Mammary epithelial cell (primary cell): ENCODE measurements at places on chromosomes 7 and 10.

DNA sequence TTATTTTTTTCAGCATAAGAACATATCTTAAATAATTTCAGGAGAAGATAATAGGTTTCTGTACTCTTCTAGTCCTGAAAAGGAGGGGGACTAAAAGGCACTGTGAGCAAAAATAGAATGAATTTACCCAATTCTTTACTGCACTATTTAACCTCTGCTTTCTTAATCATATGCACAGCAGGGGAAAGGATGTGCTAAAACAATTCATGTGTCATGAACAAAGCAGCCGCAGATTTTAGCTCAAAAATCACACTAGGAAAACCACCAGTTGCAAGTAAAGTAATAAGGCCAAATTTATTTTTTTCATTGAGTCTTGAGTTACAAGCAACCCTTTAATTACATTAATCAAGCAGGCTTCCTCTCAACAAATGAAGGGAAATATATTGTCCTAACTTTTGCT, 80.1 kb downstream of the CABCOCO1 start:
- DNase-seq: no peak

DNA sequence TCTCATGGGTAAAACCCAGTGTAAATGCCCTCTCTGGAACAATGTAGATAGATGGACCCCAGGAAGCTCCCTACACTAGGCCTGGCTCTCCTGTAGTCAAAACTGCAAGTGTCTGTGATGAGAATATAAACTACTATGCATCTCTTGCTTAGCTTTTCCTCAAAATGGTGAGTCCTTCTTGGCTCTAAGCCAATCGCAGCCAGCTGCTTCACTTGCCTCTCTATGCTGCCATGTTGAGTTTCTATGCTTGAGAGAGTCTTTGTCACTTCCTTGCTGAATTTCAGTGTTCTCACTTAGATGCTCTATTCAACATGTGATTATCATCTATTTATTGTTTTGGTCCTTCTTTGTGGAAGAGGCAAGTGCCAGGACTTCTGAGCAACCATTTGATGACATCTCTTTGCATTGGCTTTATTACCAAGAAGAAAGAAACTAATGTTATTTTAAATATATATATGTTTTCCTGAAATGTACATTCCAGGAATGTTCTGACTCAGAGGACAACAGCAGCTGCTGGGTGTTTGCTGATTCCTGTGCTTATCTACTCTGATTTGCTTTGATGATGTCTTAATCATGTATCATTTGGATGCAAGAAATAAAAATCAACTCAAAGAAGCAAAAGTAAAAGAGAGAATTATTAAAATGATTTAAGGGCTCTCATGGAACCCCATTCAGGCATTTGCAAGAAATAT, 16.6 kb downstream of the TAS2R40 start:
- DNase-seq: no peak

- DNase-seq: no peak
Measured at GRCh38 chr10:44703241-44704155, 207.6 kb upstream of the TMEM72 start.

GRCh38 chr10:5524641-5525560, at the start of gene CALML3:
Gene CALML3 (plus strand): TSS chr10:5524961. CDS start chr10:5525086, 125 bp downstream.
- peak; percentile 88 for DNase-seq

- no peak for DNase-seq
Measured at GRCh38 chr10:70742537-70743429, 42.4 kb downstream of the TBATA start.

- no peak for DNase-seq
Measured at GRCh38 chr7:100863406-100863950, 3.7 kb upstream of the TRIP6 start.

DNA sequence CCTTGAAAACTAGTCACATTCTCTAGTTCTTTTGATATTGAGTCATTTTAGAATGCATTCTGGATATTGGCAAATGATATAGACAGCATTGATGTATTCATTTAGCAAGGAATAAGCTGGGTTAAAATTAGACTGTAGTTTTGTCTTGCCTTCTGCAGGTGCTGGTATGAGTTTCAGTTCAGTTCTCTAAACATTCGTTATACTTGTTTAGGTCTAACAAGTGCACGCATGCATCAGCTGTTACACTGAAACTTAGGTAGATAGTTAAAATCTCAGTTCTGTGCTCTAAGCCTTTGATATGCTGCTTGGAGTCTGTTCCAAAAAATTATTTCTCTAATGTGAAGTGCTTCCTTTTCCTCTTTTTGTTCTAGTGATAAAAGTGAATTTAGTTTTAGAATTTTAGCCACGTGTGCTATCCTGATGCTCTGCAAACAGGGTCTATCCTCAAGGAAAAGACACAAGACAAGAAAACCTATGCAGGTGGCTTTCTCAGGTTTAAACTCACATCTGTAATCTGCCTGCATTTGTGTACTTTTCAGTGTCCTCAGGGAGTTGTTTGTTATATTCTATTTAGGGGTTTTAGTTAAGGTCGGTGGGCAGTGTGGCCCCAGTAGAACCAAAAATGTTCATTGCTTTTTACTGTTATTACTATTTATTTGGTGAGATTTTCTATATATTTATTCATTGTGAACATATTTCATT, 409.0 kb downstream of the CDC14C start:
- no peak for DNase-seq

DNA sequence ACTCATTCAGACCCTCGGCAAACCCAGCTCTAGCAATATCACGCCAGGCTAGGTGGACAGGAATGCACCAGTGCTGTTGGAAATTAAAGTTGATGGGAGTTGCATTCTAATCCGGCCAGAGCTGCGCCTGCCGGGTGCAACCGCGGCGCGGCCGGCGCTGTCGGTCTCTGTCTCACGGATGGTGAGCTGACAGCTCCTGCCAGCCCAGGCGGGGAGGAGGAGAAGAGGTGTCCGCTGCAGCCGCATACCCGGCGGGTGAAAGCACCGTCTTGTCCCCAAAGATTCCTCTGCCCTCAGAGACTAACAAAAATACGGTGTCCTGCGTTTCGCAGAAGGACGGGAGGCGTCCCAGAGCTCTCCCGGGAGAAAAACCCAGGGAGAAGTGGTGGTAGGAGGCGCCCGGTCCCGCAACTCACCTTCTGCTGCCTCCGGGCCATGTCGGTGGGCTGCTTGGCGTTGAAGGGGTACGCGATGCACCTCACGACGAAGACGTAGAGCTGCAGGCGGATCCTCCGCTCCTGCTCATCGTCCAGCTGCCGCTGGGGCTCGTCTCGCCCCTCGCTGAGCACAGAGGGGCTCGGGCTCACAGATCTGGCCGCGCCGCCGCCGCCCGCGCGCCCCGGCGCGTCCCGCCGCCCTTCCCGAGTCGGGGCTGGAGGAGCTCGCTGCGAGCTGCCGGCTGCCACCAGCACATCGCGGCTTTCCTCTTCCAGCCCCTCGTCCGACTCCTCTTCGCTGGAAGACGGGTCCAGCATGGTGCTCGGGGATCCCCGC, 490 bp downstream of the CADPS2 start:
- DNase-seq: peak; percentile 57
